ENCODE measurements at places on chromosomes 1 and 21.

DNA sequence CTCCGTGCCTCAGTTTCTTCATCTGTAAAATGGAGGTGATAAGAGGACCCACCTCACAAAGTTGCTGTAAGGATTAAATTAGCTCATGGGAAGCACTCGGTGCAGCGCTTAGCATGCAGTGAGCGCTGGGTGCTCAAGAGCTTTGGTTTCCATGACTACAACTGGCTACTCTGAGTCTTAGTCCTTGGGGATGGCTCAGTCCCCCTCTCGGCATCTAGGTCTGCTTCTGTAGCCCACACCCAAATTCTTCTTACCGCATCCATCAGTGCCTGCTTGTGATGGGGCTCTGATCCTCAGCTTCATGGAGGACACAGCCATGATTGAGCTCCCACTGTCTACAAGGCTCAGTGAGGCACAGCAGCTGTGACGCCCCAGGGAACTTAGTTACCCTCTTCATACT is 159.0 kb downstream of the ACTL8 start:
- no peak for DNase-seq

- DNase-seq = no peak
Observed at GRCh38 chr1:163275222-163275621, 46.5 kb upstream of the NUF2 start.

DNA sequence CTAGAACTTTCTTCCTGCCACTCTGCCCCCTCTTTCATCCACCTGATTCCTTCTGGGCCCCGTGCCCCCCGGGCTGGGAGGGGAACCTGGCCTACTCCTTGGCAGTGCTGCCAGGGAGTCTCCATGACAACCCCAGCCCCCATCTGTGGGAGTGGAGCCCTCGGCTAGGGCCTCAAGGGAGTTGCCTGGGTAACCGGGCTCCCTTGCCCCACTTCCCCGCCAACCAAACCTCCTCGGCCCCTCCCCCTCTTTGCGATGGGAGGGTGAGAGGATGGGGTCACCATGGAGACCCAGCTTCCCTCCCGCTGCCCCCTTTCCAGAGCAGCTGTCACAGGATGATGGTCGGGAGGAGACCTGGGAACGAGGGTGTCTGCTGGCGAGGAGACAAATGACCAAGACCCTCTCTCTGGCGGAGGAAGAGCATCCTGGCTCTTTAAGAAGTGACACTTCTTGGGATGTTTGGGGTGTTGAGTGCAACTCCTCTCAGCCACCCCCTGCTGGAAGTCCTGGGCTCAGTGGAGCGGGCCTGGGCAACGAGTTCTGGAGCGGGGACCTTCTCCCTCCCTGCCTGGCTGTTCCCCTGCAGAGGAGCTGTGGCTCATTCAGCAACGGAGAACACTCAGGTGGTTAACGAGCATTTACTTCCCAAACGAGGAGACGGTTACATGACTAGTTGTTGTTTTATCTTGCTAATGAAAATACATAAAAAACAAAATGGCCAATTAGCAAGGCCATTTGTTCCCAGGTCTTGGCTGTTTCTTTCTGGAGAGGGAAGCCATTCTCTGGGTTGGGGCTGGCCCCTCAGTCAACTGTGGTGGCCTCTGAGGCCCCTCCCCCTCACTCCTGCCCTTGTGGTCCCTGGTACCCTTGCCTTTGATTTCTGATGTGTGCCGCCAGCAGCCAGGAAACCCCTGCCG is 82.8 kb downstream of the UBIAD1 start:
- no peak for DNase-seq

DNA sequence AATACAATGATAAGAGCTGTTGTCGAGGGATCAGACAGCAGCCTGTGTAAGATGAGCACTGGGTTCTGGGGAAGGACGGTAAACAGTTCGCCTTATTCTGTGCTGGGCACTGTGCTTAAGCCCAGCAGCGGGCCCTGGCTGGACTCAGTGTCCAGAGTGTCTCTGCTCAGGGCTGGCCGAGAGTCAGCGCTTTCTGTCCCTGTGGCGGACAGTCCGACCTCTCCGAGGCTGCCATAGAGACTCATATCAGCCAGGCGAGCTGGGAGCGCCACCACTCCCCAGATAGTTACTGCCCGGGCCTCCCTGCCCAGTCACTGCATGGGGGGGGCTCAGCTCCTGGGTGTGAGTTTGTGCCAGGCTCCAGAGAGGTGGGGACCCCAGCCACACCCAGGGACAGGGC is 14.7 kb upstream of the NPHP4 start:
- DNase-seq = no peak

- DNase-seq = no peak
Observed at GRCh38 chr21:36934864-36935420, 31.5 kb downstream of the HLCS start.

GRCh38 chr1:232459826-232460225 is 170.1 kb downstream of the SIPA1L2 start:
- DNase-seq = no peak

DNA sequence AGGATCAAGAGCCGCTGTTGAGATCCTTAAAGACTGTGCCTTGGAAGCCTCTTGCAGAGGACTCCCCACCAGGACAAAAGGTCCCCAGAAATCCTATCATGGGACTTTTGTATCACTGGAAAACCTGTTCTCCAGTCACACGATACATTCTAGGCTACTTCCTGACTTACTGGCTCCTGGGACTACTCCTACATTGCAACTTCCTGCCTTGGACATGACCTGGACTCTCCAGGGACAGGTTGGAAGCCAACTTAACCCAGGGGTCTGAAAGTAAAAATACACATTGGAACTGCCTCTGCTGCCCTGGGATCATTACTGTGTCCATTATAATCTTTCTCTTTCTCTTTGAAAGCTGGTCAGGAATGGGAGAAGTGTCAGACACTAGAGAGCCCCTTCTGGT is 9.9 kb downstream of the PIGV start:
- DNase-seq = no peak

- DNase-seq = no peak
Observed at GRCh38 chr21:36759348-36760083, 60.6 kb downstream of the SIM2 start.

- no peak for DNase-seq
Observed at GRCh38 chr1:3868464-3869006, 11.3 kb downstream of the DFFB start.

DNA sequence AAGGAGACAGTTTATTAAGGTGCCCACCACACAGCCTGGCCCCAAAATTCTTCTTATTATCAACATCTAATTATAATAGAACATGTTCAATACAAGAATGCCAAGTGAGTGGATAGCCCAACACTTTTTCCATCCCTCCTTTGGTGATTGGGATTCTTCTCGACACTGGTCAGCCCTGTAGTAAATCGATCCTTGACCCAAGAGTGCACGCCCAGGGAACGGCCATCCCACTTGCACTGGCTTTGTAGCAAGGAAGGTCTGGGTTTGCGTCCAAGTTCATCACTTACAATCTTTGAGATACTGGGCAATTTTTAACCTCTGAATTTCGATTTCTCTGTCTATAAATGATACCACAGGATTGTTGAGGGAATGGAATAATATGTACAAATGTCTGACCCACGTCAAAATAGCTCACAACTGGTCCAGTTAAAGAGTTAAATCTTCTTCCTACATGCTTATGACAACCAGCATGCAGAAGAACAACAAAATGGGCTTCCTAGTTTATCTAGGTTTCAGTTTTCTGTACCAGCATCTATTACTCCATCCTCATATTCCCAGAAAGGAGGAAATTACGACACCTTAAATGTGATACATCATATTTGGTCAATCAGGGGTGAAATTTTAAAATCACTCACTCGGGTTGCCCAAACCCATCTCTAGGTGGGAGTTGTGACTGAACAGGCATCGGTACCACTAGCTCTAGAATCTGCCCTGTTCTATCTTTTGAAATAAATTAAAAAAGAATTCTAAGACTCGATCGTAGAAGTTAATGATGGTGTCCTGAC is 161.8 kb downstream of the CLIC6 start:
- no peak for DNase-seq

Data from cerebellar nuclear complex (tissue), 1 donor.